Kidney (tissue), 22 donors: ENCODE measurements at places on chromosomes 6 and 20.

DNA sequence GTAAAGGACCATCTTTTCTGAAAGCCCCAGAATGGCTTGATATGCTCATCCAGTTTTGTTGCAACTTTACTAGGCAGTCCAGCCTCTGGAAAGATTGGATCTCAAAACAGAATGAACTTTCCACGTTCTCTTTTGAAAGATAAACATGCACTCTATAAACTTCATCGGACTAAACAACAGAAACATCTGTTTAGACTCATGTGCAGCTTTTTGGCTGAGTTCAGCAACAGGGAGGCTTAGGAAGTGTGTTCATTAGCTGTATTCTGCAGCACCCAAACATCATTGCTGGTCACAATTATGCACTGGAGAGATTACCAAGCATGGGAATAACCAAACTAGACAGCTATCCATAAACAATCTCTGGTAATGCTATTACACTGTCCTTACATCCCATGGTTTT lies 180.5 kb downstream of the TENT5A start:
- no peak overlapping the region for H3K4me3 ChIP-seq
- H3K4me1 ChIP-seq = no peaks in the 10 kb centered on the region
- DNase-seq = no peak
- H3K27me3 ChIP-seq = no peaks in the 10 kb centered on the region
- no peaks in the 10 kb centered on the region for H3K36me3 ChIP-seq
- H3K27ac ChIP-seq = no peak overlapping the region

DNA sequence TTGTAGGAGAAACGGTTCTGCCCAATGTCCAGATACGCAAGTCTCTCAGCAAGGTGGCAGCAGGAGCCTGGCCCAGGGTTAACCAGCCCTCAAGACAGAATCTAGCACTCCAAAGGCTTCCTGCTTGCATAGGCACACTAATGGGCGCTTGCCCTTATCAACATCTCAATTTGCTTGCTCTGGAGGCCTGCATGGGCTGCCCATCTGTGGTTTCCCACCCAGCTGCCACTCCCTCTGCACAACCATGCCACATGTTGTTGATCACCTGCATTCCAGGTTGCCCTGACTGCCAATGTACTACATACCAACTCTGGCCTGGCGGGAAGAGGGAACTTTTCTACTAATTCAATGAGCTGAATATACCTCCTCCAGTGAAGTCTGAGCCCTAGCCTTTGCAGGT lies 74.6 kb downstream of the ATG5 start:
- no peaks in the 10 kb centered on the region for H3K36me3 ChIP-seq
- no peaks in the 10 kb centered on the region for H3K4me1 ChIP-seq
- no peaks in the 10 kb centered on the region for H3K27me3 ChIP-seq
- no peak overlapping the region for H3K4me3 ChIP-seq
- no peak for DNase-seq

GRCh38 chr20:49646126-49646525 lies 67.6 kb downstream of the B4GALT5 start:
- H3K4me3 ChIP-seq = no peak overlapping the region
- DNase-seq = no peak
- H3K27ac ChIP-seq = no peak overlapping the region

DNA sequence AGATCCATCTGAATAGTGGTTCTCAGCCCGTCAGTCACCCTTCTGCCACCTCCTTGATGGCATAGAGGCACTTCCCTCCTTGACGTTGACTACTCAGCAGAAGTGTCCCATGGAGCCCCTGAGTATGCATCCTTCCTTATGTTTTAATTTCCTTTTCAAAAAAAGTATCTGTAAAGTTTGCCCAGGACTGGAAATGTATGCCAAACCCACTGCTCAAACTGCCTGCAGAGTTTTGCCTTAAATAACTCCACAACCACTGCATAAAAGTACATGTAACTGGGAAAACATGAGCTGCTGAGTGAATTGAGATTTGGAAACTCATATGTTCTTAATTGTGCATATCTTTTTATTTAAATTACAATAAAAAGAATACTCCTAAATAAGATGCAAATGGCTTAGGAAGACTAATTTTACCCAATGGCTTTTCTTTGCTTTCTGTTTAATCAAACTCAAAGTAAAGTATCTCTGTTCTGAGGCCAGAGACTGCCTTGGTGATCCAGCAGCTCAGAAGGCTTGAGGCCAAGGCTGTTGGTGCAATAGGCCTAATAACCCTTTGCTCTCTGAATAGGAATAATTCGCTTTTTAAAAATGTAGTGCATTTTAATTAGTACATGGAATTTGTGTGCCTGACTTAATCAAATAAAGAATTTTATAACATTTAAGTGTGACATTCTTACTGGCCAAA lies 90.4 kb downstream of the FNDC1 start:
- H3K27me3 ChIP-seq = no peaks in the 10 kb centered on the region
- no peak overlapping the region for H3K27ac ChIP-seq
- H3K4me1 ChIP-seq = no peaks in the 10 kb centered on the region
- no peaks in the 10 kb centered on the region for H3K36me3 ChIP-seq

DNA sequence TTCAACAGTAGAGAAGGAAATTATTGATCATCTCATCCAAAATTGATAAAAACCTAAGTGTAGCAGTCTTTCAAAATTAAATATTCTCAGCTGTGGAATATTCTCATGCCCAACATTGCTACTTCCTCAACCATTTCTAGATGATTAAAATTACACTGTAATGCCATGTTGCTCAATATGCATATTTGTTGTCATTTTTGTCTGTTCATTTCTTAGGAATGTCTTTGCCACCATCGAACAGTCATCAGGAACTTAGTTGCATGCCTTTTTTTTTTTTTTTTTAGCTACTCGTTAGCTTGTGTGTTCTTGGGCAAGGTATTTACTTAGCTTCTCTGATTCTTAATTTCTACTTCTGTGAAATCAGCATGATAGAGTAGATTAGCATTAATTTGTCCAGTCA lies 188.6 kb downstream of the DTNBP1 start:
- no peaks in the 10 kb centered on the region for H3K27me3 ChIP-seq
- DNase-seq = no peak
- peaks cover 14% of the 10 kb centered on the region for H3K4me1 ChIP-seq
- peaks cover 5% of the 10 kb centered on the region for H3K36me3 ChIP-seq
- H3K4me3 ChIP-seq = no peak overlapping the region

DNA sequence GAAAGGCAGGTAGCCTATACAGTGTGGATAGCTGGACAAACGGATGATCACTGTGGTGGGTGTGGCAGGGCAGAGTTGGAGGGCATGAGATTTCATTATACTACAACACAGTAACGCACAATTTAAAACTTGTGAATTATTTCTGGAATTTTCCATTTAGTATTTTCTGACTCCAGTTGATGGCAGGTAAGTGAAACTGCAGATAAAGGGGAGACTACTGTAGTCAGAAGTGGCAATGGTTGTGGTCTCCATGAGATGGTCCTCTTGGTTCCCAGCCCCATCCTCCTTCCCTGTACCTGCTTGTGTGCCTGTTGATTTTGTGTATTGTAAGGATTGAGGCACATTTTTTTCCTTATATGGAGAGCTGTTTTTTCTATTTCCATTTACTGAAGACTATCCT lies 22.5 kb upstream of the SCAF8 start:
- H3K27me3 ChIP-seq = no peaks in the 10 kb centered on the region
- no peaks in the 10 kb centered on the region for H3K4me1 ChIP-seq

GRCh38 chr20:53502820-53503219 lies 90.8 kb downstream of the ZNF217 start:
- no peaks in the 10 kb centered on the region for H3K4me1 ChIP-seq
- DNase-seq = no peak
- H3K27me3 ChIP-seq = no peaks in the 10 kb centered on the region
- H3K27ac ChIP-seq = no peak overlapping the region
